ENCODE measurements at places on chromosomes 2 and 18. TPM values are rescaled to one million over a fixed set of nuclear protein-coding genes. Genes with fewer than 3 reads are reported as not detected.

OTOF gene
- total RNA-seq = 0.13 TPM

SEC11C gene
- total RNA-seq = 22.0 TPM

SNTG2 gene
- total RNA-seq = 3.8 TPM

ZEB2 gene
- total RNA-seq = 54.1 TPM

CNDP1 gene
- total RNA-seq = not detected

DNA sequence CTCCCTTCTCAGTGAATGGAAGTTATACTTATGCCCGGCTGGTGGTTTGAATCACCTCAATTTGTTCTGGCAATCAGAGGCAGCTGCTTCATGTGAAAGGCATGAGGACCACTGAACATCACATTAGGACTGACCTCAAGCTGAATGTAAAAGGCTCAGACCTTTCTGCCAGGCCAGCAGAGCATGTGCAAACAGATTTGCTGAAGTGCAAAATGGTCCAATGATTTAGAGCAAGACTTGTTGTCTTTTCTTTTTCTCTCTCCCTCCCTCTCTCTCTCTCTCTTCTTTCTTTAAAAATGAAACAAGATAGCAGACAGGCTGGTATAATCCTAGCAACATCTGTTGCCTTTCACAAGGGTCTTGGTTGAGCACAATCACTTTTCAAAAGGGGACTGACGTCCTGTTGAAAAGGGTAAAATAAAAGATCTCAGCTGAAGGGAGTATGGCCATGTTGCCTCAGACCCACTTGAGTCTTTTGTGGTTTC lies 13.3 kb upstream of the CDH7 start:
- H3K4me3 ChIP-seq = no peak overlapping the region
- no peak overlapping the region for H3K27ac ChIP-seq

DNA sequence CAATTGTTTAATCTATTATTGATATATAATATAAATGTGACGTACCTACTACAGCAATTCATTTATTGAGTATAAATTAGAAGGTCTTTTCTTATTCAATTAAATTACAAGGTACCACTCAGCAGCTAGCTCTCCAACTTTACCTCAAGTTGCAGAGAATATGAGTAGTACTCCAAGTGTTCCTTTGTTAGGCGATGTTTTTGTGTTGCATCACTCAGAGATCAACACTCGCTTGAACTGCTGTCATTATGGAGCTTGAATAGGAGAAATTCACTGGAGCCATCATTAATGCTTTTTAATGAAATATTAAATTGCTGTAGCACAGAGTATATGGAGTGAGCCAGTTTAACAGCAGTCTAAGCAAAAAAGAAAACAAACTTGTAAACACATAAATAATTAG lies 320.0 kb downstream of the FSIP2 start:
- DNase-seq = no peak
- H3K27ac ChIP-seq = no peak overlapping the region
- H3K4me3 ChIP-seq = no peak overlapping the region
- peaks cover 12% of the 10 kb centered on the region for H3K4me1 ChIP-seq
- no peaks in the 10 kb centered on the region for H3K27me3 ChIP-seq

- H3K27ac ChIP-seq = no peak overlapping the region
- H3K4me1 ChIP-seq = no peaks in the 10 kb centered on the region
- H3K27me3 ChIP-seq = no peaks in the 10 kb centered on the region
These were observed 48.3 kb upstream of the GPR155 start for GRCh38 chr2:174535083-174535482.

DNA sequence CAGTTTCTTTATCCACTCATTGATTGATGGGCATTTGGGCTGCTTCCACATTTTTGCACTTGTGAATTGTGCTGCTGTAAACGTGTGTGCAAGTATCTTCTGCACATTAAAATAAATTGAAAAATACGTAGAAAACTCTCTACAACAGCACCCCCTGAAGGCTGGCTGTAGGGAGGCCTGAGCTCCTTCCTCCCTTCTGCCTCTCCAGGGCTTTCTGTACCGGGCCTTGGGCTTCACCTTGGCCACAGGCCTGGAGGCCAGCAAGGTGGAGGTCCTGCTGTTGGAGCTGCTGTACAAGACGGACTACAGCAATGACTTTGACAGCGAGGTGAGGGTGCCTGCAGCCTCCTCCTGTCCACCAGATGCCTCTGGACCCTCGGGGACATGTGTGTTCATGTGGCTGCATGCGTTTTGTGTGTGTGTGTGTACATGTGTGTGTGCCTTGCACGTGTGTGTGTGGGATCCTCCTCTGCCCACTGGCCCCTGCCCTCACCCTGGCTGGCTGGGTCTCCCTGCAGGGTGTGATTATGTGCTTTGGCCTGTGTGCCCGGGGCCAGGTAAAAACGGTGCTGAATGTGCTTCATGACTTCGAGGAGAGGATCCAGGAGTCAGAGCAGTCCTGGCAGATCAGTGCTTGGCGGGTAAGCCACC lies 29.2 kb downstream of the MROH2A start:
- H3K4me3 ChIP-seq = no peak overlapping the region
- H3K36me3 ChIP-seq = no peaks in the 10 kb centered on the region
- no peak overlapping the region for H3K27ac ChIP-seq
- no peaks in the 10 kb centered on the region for H3K27me3 ChIP-seq
- H3K4me1 ChIP-seq = no peaks in the 10 kb centered on the region
- no peak for DNase-seq

GRCh38 chr2:126658905-126659561 lies 3.1 kb downstream of the GYPC start:
- peak overlapping the region; percentile 4 for H3K4me3 ChIP-seq
- H3K36me3 ChIP-seq = no peaks in the 10 kb centered on the region
- peak overlapping the region; percentile 97 for H3K27ac ChIP-seq
- DNase-seq = peak; percentile 98
- peaks cover 86% of the 10 kb centered on the region for H3K4me1 ChIP-seq
- no peaks in the 10 kb centered on the region for H3K27me3 ChIP-seq

DNA sequence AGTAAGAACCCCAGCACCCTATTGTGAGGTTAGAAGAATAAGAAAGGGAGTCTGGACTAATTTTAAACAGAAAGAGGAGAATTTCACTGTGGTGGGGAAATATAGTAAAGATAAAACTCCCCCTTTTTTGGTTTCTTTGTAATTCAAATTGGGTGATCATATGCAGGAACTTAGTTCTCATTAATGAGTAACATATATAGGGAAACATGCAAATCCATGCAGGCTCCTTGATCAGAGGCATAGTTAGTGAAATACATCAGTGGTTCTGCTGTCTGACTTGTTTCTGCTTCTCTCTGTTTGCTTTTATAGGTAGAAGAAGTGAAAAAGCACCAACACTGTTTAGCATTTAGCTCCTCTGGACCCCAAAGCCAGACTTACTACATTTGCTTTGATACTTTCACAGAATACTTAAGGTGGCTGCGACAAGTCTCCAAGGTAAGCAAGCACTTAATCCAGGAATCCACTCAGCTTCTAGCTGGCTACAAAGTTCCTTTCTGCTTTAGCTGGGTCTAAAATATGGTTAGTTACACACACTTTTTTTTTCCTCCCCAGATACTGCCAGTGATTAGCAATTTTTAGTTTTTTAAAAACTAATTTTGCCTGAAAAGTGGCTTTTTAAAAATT lies 123.2 kb downstream of the PHLPP1 start:
- no peaks in the 10 kb centered on the region for H3K36me3 ChIP-seq
- peaks cover 4% of the 10 kb centered on the region for H3K4me1 ChIP-seq
- no peak for DNase-seq
- H3K27me3 ChIP-seq = no peaks in the 10 kb centered on the region
- no peak overlapping the region for H3K27ac ChIP-seq

- peaks cover 10% of the 10 kb centered on the region for H3K4me1 ChIP-seq
- peaks cover 12% of the 10 kb centered on the region for H3K27me3 ChIP-seq
- DNase-seq = no peak
- H3K4me3 ChIP-seq = no peak overlapping the region
- no peaks in the 10 kb centered on the region for H3K36me3 ChIP-seq
- no peak overlapping the region for H3K27ac ChIP-seq
These were observed 517.7 kb upstream of the MYT1L start for GRCh38 chr2:2848621-2849333.

- H3K27me3 ChIP-seq = no peaks in the 10 kb centered on the region
- no peak overlapping the region for H3K27ac ChIP-seq
- no peak for DNase-seq
- H3K36me3 ChIP-seq = no peaks in the 10 kb centered on the region
- H3K4me3 ChIP-seq = no peak overlapping the region
- H3K4me1 ChIP-seq = no peaks in the 10 kb centered on the region
These were observed 5.5 kb upstream of the MSH6 start for GRCh38 chr2:47777277-47777937.

- DNase-seq = no peak
- no peak overlapping the region for H3K27ac ChIP-seq
- no peak overlapping the region for H3K4me3 ChIP-seq
- peaks cover 88% of the 10 kb centered on the region for H3K36me3 ChIP-seq
- no peaks in the 10 kb centered on the region for H3K4me1 ChIP-seq
- H3K27me3 ChIP-seq = no peaks in the 10 kb centered on the region
These were observed 100.8 kb downstream of the NOL10 start for GRCh38 chr2:10588931-10589330.

GRCh38 chr2:108858894-108859293 lies 72.3 kb downstream of the CCDC138 start:
- H3K4me1 ChIP-seq = no peaks in the 10 kb centered on the region
- H3K36me3 ChIP-seq = no peaks in the 10 kb centered on the region
- H3K27me3 ChIP-seq = no peaks in the 10 kb centered on the region
- no peak for DNase-seq

DNA sequence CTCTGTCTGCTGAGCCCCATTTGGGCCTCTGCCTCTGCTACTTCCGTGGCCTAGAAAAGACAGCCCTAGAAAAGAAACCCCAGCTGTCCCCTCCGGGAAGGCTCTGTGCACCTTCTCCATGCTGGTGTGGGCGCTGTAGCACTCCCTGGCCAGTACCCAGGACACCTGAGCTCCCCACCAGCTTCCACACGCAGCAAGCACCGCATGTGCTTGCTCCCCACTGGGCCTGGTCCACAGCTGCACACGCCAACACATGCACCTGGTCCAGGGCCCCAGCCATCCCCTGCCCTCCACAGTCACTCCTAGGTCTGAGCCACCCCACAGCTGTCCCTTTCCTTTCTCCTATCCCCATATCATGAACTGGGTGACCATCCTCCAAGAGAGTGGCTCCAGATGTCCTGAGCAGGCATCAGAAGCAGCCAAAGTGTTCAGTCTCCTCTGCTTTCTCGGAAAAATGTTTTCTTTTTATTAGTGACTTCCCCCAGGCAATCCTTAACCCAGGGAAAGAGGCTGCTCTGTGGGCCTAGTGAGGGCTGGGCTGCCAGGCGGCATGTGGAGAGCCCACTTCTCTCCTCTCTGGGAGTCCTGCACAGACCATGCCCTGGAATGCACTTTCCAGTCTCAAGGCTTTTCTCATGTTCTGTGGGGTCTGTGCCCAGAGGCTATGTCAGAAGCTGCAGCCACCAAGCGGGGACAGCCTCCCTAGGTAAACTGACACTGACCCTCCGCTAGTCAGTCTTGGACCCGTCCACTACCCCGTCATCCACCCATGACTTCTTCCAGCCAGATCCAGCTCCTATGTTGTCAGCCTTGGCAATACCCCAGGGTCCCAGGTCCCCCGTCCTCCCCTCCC lies 133.7 kb downstream of the KLHL29 start:
- no peak for DNase-seq
- H3K36me3 ChIP-seq = no peaks in the 10 kb centered on the region
- H3K27me3 ChIP-seq = no peaks in the 10 kb centered on the region
- H3K27ac ChIP-seq = peak overlapping the region; percentile 94
- peaks cover 66% of the 10 kb centered on the region for H3K4me1 ChIP-seq

GRCh38 chr2:233974530-233975071 lies 57.4 kb downstream of the TRPM8 start:
- H3K4me1 ChIP-seq = no peaks in the 10 kb centered on the region
- no peak overlapping the region for H3K4me3 ChIP-seq
- no peaks in the 10 kb centered on the region for H3K36me3 ChIP-seq
- H3K27me3 ChIP-seq = no peaks in the 10 kb centered on the region

GRCh38 chr2:179562330-179562885 lies 297.8 kb upstream of the SESTD1 start:
- no peak overlapping the region for H3K27ac ChIP-seq
- no peaks in the 10 kb centered on the region for H3K36me3 ChIP-seq
- no peak overlapping the region for H3K4me3 ChIP-seq

DNA sequence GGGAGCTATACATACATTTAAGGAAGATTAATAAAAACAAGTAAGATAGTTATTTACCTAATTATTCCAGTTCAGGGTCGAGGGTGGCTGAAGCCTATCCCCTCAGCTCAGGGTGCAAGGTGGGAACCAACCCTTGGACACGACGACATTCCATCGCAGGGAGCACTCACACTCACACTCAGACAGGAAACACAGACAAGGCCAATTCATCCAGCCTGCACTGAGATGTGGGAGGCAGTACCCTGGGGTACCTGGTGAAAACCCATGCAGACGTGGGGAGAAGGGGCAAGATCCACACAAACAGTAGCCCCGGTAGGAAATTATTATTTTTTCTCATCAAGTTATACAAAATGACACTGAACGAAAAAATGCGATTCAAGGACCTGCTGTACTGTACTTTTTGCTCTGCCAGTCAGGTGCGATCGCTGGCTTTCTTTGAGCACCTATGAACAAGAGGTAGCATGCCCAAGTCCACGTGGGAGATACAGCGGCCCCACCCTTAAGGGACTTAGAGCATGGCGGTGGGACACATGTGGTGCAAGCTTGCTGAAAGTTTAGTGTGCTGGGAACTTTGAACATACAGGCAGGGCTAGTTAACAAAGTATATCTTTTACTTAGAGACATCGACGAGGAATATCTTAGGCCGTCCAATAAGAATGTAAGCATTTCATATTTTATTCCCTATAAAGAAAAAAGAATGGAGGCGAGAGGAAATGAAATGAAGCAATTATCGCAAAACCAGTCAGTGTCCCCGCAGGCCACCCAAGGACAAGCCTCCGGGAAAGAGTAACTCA lies 624 bp downstream of the METTL8 start:
- H3K27ac ChIP-seq = peak overlapping the region; percentile 93
- H3K27me3 ChIP-seq = no peaks in the 10 kb centered on the region
- peaks cover 45% of the 10 kb centered on the region for H3K4me1 ChIP-seq
